ENCODE measurements at places on chromosomes 13 and 19.

GRCh38 chr19:4909156-4909896 is at the start of gene UHRF1:
Gene UHRF1 (plus strand): TSS chr19:4909501. CDS start chr19:4910886, 1,385 bp downstream.
- peak; percentile 69 for DNase-seq

DNA sequence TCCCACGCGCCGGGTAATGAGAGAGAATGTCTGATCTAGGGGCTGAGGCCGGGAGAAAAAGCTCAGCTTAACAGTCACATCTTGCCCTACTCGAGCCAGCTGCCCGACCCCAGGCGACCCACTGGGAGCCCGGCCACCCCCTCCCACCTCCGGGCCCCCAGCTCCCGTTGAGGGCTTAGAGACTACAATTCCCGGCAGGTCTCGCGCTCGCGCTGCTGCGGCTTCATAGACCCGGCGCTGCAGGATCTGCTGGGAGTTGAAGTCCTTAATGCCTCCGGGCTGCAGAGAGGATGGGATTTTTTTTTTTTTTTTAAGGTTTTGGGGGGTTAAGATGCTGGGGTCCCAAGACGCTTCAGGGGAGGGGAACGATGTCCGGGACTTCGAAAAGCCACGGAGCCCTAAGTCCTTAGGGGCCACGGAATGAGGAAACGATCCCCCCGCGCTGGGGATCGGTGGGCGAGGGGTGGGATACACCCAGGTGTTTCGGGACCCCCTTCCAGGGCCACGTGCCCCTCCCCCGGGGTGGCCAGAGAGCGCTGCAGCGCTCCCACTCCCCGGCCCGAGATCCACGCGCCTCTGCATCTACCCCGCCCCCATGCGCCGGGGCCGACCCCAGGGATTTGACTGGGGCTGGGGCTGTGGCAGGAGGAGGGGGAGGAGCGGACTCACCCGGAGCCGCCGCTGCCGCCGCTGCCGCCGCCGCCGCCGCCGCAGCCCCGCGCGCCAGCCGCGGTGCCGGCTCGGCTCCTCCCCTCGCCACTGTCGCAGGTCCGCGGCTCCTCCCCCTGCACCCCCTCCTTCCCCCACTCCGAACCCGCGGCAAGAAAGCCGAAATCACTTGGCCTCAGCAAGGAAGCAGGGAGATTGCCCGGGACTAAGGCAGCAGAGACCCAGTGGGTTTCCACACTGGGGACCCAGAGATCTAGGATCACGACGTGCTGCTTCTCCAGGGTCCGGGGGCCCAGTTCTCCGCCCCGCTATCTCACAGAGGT is at the start of gene SYT3:
TSS of gene SYT3 (minus strand) at position 761 of the 992 bp plus-strand sequence. CDS start 2,470 bp downstream, outside the sequence.
- DNase-seq = no peak

DNA sequence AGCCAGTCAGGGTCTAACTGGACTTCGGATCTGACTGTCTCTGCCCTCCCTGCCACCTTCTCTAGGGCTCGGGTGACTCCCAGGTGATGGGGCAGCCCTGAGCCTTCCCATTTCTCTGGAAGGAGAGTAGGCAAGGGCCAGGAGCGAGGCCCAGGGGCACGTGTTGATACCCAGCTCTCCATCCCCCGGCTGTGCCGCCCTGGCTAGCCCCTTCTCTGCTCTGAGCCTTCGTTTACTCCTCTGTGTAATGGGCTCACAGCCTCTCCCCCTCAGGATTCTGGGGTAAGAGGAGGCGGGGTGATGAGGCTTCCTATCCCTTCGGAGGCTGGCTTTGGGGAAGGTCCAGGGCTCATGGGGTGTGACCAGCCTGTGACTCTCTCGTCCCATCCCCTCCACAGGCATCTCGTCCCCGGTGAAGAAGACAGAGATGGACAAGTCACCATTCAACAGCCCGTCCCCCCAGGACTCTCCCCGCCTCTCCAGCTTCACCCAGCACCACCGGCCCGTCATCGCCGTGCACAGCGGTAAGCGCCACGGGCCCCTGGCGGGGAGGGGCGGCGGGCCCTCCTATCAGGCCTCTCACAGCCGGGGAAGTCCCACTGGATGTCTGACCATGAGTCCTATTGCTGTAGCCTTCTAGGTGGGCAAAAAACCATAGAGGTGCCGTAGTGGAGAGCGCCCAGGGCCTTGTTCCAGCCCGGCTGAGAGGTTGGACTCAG is 31.6 kb downstream of the SMIM24 start:
- no peak for DNase-seq

GRCh38 chr19:46426035-46426505 is 2.7 kb downstream of the PNMA8C start:
- no peak for DNase-seq

DNA sequence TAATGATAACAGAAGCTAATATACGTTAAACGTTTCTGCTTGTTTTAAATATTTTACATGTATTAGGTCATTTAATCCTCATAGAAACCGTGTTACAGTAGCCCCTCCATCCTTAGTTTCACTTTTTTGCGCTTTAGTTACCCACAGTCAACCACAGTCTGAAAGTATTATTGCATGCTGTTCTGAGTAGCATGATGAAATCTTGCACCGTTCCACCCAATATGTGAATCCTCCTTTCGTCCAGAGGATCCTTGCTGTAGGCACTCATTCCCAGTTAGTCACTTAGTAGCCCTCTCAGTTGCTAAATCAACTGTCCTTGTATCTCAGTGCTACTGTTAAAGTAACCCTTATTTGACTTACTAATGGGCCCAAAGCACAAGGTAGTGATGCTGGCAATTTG is 257.8 kb downstream of the ENOX1 start:
- no peak for DNase-seq

DNA sequence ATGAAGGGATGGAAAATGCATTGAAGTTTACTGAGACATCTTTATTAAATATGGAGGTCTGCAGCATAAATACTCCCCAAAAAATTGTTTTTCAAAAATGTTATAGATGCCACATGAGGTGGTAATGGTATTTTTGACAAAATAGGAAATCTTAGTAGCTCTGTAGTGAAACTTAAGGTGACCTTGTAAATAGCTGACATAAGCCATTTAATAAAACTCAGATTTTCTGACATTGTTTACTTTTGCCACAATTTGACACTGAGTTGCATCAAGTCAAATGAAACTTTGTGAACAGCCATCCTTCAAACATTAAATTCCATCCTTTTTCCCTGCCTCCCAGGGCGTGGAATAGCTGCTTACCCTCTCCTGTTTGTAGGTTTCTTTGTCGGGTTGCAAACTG is 953.1 kb downstream of the PCDH17 start:
- DNase-seq = no peak

DNA sequence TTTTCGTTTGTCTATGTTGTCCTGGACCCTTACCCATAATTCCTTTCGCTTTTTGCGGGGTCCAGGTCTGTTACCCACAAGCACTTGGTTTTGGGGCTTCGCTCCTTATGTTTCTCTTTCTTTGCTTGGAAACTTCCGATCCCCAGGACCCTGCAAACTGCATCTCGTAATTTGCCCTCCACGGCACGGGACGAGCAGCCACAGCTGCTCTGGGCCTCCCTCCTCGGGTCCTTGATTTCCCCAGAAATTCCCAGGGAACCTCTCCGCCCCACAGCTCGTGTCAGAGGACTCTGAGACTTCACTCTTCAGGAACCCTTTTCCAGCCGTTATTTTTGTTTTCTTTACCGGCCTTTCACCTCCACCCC is 599 bp downstream of the SNRNP70 start:
- DNase-seq = no peak

DNA sequence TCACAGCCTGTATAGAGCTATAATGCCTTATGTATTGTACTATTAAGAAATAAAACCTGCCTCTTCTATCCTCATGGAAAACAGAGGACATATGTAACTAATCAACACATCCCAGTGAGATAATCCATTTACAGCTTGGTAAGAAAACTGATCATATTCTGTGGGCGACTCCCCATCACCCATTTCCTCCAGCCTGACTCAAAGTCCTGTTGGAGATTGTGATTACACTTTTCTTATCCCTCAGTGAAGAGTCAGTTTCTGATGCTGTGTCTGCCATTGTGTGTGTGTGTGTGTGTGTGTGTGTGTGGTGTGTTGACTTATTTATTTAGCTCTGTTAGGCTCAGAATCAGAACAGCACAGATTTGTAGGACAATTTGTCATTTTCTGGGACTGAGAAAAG is 212.8 kb downstream of the FGF9 start:
- DNase-seq = no peak

- no peak for DNase-seq
These were observed 412.8 kb downstream of the SLITRK6 start for GRCh38 chr13:85386424-85386823.

DNA sequence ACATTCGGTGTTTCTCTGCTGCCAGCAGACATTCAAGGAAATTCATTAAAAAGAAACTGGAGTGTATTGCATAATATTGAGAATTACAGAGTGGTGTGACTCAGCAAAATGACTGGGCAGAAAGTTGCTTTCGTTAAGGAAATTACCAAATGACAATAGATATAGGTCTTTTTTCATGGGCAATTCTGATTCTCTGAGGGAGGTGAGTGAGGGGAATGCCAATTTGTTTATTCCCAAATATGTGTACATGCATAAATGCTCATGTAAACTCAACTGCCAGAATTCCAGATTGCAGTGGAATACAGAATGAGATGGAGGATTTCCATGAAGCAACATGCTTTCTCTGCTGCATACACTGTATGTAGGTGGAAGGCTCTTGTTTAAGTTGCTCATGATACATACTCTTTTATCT is 1730.1 kb downstream of the SLITRK5 start:
- no peak for DNase-seq

- no peak for DNase-seq
These were observed 257.8 kb downstream of the TBC1D4 start for GRCh38 chr13:75224053-75224742.

- DNase-seq = no peak
These were observed 322.7 kb downstream of the FOXO1 start for GRCh38 chr13:40343550-40344269.

DNA sequence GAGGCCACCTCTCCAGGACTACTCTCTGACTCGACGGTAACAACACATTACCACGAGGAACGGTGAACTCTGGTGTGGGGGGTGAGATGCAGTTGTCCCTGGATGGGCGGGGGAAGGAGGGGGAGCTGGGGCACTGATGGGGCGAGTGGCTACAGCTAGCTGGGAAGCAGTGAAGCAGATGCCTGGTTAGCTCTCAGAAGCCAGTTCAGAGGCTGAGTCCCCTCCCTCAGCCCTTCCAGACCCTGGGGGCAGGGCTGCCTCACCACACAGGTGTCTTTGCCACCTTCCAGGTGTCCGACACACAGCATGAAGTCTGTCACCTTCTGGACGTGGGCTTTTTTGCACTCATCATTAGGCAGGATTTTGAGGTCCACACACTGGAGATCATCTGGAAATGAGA is 4.0 kb downstream of the KLK1 start:
- DNase-seq = no peak

DNA sequence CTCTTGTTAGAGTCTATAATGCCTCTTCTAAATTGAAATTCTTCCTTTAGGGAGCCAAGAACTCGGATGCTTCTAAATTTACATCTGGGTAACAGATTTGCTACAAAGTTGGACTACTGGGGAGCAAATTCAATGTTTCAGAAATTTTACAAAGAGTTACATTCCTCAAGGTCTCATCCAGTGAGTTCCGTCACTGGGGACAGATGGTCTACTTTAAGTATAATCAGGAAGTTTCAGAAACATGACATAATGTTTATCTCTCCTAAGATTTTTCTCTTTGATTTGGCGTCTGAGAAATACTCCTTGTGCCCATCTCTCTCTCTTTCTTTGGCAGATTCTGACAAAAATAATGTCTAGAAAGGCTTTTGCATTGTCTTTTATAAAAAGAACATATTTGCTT is 81.5 kb upstream of the MBNL2 start:
- DNase-seq = no peak

- no peak for DNase-seq
These were observed 4.2 kb downstream of the ZNF101 start for GRCh38 chr19:19672816-19673215.

DNA sequence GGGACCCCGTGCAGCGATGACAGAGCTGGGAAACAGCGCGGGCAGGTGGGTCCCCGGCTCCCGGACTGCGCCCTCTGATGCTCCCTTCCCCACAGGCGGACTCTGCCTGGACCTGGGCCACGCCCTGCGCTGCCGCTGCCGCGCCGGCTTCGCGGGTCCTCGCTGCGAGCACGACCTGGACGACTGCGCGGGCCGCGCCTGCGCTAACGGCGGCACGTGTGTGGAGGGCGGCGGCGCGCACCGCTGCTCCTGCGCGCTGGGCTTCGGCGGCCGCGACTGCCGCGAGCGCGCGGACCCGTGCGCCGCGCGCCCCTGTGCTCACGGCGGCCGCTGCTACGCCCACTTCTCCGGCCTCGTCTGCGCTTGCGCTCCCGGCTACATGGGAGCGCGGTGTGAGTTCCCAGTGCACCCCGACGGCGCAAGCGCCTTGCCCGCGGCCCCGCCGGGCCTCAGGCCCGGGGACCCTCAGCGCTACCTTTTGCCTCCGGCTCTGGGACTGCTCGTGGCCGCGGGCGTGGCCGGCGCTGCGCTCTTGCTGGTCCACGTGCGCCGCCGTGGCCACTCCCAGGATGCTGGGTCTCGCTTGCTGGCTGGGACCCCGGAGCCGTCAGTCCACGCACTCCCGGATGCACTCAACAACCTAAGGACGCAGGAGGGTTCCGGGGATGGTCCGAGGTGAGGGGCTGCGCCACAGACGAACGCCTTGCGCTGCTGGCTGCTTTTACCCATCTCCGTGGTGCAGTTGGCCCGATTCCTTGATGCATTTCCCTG is 7.8 kb upstream of the SELENOV start:
- DNase-seq = no peak

- DNase-seq = no peak
These were observed 28.2 kb downstream of the FGF9 start for GRCh38 chr13:21698817-21699679.

- no peak for DNase-seq
These were observed 207.0 kb downstream of the COL4A1 start for GRCh38 chr13:110099922-110100321.

GRCh38 chr19:16327911-16328823 is 3.5 kb downstream of the KLF2 start:
- DNase-seq = no peak

DNA sequence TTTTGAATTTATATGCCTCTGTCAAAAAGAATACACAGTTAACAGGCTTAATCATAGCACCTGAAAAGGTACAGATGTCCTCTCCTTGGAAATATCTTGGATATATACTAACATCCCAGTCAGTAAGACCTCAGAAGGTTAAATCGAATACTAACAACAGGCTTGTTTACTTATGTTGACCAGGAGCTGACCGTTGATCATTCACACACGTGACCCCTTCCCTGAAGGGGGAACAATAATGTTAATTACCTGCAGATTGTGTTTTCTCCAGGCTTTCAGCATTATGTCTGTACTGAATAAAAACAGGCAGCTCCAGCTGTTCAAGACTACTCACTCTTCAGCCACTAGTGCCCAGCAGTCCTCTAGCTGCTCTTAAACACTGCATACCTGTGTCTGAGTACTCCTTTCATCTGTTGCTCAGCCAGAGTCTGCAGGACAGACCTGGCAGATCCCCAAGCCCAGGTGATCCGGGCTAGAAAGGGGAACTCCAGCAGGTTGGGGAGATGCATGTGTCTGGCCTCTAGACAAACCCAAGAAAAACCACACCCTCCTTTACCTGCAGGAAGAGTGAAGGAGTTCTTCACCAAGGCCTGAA is 163.9 kb downstream of the RNF17 start:
- no peak for DNase-seq

- DNase-seq = no peak
These were observed 40.3 kb upstream of the ARHGEF7 start for GRCh38 chr13:111074826-111075225.

- DNase-seq = no peak
These were observed 807.5 kb upstream of the ATXN8OS start for GRCh38 chr13:69300131-69300530.

GRCh38 chr19:35044317-35045117 is 3.0 kb downstream of the HPN start:
- peak; percentile 76 for DNase-seq

- DNase-seq = no peak
These were observed 7.3 kb downstream of the POLR2E start for GRCh38 chr19:1087813-1088415.

All from activated CD8-positive, alpha-beta memory T cell treated with anti-CD3 and anti-CD28 coated beads for 48 hours (primary cell).